ENCODE measurements at places on chromosomes 1 and 21.

DNA sequence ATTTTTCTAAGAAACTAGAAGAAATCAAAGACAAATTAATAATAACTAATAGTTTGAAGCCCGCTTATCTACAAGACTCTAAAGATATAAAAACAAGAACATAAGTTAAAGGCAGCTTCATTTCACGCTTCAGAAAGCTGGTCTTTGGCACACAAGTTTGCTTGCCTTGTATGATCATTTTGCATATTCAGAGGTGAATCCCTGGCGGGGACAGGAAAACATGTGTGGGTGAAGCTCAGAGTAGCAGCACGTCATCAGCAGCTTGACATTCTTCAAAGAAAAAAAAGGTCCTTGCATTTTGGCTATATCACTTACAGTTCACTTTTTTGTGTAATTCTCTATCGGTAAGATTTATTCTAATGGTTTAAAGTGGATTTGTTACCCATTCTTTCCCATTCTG, 1911.8 kb downstream of the MRPL39 start:
- DNase-seq, result no peak

DNA sequence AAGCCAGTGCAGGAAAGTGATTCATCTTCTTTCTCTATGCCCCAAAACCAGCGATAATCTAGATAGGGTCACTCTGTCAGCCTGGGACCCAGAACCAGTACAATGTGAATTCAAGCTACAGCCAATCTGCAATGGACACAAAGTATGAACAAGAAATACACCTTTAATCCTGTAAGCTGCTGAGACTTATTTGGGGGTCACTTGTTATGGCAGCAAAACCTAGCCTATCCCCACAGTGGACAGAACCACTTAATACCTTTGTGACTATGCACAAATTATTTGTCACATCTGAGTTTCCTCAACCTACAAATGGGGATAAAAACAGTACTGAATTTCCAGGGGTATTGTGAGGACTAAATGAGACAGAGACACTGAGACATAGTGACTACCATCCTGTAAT, 50.0 kb downstream of the TMCO4 start:
- DNase-seq, result no peak

DNA sequence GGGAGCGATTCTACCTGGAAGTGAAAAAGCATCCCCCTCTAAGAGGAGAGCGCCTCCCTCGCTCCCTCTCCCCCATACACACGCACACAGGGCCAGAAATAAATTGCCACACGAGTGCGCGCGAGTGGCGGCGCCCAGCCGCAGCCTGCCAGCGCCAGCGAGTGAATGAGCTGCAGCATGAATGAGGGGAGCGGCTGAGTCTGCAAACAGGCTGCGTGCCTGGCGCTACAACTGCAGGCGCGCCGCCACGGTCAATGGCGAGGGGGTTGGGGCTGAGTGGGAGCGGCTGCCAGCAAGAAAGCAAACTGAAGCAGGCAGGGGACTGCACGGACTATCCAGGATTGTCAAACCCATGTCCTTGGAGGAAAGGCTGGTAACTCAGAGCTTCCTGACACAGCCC, 2.2 kb downstream of the CAMK1G start:
- DNase-seq, result no peak

DNA sequence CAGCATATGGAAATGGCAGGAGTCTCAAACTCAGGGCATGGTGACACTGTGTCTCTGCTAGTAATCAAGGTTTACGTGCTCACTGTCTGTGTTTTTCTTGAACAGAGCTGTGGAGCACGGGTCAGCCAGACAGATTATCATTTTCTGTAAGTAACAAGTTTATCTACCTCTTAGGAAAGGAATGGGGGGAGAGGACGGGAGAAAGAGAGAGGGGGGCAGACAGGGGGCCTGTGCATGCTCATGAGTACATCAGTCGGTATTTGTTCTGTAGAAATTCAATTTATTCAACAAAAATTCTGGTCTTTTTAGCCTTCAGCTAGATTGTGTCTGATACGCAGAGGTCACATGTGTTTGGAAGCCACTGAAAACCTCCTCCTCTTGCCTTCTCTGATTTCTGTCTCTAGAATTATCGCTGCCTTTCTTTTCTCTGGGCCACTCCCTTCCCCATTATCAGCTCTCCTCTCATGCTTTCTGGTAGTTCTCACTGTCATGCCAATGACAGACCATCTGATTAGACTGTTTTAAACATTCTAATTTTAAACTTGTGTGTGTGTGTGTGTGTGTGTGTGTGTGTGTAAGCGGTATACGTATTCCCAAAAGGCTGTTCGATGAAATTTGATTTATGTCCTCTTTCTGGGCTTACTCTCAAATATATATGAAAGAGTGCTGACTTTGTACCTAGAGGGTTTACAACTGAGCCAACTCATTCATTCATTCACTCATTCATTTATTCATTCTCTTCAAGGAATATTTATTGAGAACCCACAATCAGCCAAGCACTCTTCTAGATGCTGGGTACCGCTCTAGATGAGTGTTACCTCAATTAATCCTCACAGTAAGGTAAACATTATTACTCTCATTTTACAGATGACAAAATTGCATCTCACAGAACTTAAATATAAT, 636.9 kb downstream of the KIF26B start:
- no peak for DNase-seq

GRCh38 chr1:197638316-197638715, 137.0 kb downstream of the DENND1B start:
- DNase-seq, result no peak

DNA sequence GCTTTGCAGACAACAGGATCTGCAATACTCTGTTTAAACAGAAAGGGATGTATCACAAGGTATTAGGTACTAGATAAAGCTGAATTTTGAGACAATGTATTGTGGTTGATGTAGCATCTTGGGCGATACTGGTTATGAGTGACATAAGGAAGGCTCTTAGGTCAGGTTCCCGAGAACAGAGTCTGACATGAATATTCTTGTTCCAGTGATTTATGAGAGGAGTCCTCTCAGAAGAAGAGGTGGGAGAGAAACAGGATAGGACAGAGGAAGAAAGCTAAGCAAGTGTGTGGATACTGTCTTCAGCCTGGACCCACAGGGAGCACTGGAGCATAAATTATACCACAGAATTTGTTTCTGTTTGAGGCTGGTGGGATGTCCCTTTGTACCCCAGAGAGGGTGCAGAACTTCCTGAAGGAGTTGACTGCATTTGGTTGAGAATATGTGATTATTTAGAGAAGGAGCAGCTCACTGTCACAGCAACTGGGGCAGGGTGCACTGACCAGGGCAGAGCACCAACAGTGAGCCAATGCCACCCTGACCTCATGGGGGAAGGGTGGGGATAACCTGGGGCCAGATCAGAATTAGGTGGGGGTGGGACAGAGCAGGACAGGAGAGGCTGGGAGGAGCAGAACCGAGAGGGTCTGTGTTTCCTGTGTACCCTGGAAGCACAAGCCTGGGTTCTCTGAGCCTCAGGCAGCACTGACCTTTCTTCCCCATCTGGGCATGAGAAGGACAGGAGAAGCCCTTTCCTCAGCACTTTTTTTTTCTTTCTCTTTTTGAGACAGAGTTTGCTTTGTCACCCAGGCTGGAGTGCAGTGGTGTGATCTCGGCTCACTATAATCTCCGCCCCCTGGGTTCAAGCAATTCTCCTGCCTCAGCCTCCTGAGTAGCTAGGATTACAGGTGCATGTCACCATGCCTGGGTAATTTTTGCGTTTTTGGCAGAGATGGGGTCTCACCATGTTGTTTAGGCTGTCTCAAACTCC, 36.3 kb upstream of the SLC6A9 start:
- no peak for DNase-seq

- no peak for DNase-seq
These were observed 17.6 kb downstream of the SLC2A1 start for GRCh38 chr1:42940851-42941639.

- no peak for DNase-seq
These were observed 27.9 kb downstream of the S1PR1 start for GRCh38 chr1:101264697-101265096.

DNA sequence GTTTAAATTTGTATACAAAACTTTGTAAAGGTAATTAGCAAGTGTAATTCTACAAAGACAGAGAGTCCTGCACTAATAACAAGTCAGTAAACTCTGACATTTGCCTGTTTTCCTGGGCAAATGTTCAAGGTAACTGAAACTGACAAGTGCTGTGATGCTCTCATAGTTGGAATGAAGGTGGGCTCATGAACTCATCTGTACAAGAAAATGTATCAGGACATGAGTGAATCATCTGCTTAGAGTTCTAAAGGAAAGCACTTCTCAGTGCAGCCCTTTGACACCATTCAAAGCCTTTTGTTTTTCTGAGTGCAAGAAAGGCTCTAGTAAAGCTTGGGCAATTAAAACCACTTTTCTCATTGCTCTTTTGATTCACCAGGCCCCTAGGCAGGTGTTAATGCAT, 91.5 kb downstream of the UROD start:
- DNase-seq, result no peak

DNA sequence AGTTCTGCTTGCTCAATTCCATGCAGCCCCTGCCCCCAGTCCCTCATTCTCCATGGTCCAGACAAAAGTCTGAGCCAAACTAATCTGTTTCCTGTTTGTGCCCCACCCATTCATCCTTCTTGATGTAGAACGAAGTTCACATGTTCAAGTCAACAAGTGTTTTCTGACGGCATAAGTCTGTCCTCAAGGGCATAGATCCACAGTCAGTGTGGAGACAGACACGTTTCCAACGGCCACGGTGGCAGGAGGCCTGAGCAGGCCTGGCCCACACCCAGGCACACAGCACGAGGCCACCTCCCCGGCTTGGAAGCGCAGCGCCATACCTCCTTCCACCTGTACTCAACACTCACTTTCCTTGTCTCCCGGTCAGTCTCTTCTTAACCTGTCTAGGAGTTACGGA, 16.1 kb downstream of the ADORA1 start:
- no peak for DNase-seq

GRCh38 chr1:180489313-180489712, 13.1 kb downstream of the ACBD6 start:
- DNase-seq, result no peak

DNA sequence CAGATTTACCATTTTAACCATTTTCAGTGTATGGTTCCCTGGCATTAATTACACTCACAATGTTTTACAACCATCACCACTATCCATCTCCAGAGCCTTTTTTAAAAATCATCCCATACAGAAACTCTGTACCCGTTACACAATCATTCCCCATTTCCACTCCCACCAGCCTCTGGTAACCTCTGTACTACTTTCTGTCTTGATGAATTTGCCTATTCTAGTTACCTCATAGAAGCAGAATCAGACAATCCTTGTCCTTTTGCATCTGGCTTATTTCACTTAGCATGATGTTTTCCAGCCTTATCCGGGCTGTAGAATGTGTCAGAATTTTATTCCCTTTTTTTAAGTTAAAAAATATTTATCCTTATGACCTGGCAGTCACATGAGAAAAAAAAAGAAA, 33.0 kb downstream of the PGM1 start:
- no peak for DNase-seq

GRCh38 chr1:57983441-57983840, 559.6 kb upstream of the DAB1 start:
- DNase-seq, result no peak

DNA sequence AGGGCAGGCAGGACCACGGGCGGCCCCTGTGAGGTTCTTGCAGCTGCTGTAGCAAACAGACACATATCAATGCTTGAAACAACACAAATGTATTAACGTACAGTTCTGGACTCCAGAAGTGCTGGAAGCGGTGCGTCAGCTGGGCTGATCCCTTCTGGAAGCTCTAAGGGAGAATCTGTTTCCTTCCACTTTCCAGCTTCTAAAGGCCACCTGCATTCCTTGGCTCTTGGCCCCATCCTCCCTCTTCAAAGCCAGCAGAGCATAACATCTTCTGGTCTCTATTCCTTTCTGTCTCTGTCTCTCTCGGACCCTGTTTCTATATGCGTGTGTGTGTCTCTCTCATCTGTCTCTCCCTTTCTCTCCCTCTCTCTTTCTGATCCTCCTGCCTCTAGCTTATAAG, 102.3 kb downstream of the SPSB1 start:
- no peak for DNase-seq

GRCh38 chr1:38788341-38789336, 70.9 kb downstream of the RRAGC start:
- DNase-seq, result no peak

DNA sequence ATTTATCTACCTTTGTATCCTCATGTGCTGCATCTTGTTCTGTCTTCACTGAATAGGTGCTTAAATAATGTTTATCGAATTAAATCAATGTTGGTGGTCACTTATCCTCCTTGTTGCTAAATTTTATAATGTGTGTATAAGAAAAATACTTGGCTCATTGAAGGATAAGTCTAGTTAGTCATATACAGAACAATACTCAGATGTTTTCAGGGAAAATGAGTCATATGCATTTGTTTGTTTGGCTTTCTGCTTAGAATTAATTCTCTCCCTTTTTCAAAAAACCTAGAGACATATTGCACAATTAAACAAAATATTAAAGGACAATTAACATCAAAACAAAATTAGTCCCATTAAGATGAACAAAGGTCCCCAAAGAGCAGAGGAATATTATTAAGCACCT, 89.0 kb downstream of the UBE2U start:
- no peak for DNase-seq

- DNase-seq, result no peak
These were observed 22.8 kb downstream of the GABPA start for GRCh38 chr21:25757531-25757930.

GRCh38 chr1:220990427-220991339, 111.4 kb downstream of the HLX start:
- no peak for DNase-seq

DNA sequence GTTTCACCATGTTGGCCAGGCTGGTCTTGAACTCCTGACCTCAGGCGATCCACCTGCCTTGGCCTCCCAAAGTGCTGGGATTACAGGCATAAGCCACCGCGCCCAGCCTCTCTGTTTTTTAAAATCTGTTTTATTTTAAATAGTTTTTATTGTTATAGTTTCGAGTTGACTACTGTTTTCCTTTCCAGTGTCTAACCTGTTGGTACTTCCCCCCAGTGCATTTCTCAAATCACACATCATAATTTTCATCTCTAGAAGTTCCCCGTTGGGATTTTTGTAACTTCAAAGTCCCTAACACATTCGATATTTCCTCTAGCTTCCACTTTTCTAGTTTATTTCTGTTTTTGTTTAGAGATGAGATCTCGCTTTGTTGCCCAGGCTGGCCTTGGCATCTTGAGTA, 7.5 kb downstream of the HES4 start:
- DNase-seq, result no peak

DNA sequence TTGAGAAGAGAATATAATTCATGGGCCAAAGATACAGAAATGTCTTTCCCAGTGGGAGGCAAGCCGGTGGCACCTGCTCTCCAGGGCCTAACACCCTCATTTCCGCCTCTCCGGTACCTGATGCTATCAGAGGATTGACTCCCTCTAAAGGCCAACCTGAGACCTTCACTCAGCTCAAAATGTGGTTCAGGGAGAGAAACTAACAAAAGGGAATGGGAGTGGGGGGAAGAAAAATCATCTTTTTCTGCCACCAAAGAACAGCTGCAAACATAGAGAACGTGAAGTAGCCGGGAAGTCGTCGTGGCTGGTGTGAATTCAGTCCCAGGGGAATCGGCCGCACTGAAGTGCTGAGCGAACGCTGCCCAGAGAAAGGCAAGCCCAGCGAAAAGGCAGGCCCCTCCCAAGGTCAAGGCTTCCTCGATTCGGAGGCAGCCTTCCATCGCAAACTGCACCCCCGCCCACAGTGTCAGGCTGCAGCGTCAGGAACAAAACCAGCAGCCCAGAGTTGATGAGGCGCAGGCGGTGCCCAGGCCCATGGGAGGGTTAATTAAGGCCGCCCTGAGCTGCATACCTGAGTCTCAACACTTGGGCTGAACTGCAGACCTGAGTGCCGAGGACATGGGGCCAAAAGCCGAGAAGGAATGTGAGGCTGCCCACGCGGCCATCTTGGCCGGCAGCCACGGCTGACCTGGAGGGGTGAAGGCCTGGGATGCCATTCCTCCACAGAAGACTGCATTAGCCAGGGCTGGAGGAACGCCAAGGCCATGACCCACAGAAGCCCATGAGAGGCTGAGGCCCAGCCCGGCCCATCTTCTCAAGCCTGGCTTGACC, 160.2 kb downstream of the PSMG1 start:
- peak; percentile 25 for DNase-seq

All from HuH-7.5 (cell line).